ENCODE measurements at places on chromosomes 7 and 10.

- DNase-seq: no peak
Observed at GRCh38 chr10:102555781-102556328, 52.1 kb downstream of the SUFU start.

GRCh38 chr7:143016996-143017395 lies 9.9 kb downstream of the OR9A2 start:
- no peak for DNase-seq

DNA sequence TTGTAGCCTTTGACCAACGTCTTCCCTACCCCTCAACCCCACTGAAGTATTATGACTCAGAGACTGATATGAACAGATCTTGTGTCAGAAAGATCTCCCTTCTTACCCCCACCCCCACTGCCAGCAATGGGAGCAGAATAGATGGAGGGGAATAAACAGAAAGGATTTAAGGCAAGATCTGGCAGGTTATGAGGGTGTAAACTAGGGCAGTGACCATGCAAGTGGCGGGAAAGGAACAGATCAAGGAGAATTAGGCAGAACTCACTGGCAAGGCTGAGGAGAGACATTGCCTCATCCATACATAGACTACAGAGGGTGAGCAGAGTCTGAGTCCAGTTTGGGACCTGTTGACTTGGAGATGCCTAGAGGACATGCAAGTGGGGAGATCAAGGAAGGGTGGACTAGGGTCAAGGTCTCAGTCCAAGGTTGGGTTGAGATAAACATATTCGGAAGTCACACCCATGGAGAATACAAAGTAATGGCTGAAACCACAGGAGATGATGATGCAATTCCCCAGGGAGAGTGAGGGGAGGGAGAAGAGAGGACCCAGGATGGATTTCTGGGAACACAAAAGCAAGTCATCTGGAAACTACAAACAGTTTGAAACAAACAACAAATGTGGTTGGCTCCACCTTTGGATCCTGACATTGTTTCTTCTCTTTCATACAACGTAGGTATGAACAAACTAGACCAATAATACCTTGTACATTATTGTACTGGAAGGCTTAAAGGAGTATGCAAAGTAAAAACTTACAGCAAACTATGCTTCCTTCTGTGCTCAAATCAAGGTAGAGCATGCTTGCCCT lies 44.9 kb upstream of the IL6 start:
- DNase-seq: no peak

DNA sequence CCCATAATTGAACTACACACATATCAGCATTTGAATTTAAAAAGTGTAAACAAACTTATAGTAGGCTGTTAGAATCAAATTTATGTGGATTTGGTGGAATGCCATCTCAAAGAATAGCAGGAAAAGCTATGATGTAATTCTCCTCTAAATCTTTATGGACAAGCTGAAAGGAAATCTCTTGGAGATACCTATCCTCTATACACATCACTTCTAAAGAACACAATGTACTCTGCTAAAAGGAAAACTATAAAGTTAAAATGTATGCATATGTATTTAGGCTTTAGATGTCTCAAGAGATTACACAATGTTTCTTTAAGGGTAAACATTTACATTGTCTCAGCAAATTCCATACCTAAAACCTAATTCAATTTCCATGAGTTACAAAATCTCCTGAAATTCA lies 323.3 kb downstream of the CRPPA start:
- DNase-seq: no peak

- DNase-seq: no peak
Observed at GRCh38 chr7:150340875-150341262, 560 bp downstream of the RARRES2 start.

DNA sequence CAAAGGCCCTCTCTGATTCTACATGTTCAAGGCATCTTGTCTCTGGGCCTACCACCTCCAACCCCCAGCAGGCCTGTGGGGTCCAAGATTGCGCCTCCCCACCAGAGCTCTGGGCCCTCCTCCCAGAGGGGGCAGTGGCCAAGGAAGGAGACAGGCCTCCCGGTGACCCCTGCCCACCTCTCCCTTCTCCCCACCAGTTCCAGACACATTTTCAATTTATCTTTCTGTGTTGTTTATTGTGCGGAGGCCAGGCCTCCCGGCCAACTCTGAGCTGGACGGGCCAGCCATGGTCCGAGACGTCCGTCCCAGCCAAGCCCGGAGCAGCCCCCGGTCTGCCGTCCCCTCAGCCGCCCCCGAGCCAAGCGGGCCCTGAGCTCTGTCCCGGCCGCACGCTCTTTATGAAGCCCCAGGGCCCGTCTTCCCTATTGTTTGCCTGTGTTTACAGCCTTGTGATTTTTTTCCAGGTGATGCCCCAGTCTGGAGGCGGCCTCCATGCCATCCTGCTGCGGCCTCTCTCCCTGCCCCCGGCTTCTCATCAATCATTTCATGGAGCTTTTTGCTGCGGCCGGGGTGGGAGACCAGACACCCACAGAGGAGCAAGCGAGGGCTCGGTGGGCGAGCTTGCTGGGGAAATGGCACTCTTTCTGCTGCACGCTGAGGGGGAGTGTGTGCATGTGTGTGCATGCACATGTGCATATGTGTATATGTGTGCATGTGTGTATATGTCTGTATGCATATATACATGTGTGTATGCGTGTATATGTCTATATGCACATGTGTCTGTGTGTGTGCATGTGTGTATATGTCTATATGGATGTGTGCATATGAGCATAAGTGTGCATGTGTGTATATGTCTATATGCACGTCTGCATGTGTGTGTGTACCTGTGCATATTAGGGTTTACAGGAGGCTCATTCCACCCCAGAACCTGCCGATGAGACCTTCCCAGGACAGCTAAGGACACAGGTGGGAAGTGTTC lies 52.7 kb upstream of the ELN start:
- DNase-seq: no peak

All from H4 (cell line).